WTC11 (cell line): ENCODE measurements at places on chromosomes 1 and 21.

GRCh38 chr1:204336421-204337035 lies 23.2 kb downstream of the PLEKHA6 start:
- peaks cover 11% of the 10 kb centered on the region for H3K27me3 ChIP-seq
- no peak overlapping the region for H3K4me3 ChIP-seq
- no peak for DNase-seq
- H3K36me3 ChIP-seq, result no peaks in the 10 kb centered on the region
- H3K4me1 ChIP-seq, result peaks cover 48% of the 10 kb centered on the region

- H3K4me3 ChIP-seq, result no peak overlapping the region
- no peaks in the 10 kb centered on the region for H3K4me1 ChIP-seq
- no peaks in the 10 kb centered on the region for H3K27me3 ChIP-seq
- no peak for DNase-seq
- H3K27ac ChIP-seq, result no peak overlapping the region
These were observed 28.0 kb upstream of the H3-3A start for GRCh38 chr1:226034482-226034881.

DNA sequence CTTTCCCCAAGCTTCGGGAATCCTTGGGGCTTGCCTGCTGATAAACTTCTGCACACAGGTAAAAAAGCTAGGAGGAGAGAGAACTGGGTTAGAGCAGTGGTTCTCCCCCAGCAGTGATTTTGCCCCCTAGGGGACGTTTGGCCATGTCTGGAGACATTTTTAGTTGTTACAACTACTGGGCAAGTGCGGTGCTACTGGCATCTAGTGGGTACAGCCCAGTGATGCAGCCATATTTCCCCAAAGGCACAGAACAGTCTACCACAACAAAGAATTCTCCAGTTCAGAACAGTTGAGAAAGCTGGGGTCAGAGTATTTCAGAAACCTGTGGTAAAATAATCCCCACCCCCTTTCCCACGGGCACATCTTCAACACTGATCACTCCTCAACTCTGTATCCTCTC lies 41.3 kb downstream of the LRRC71 start:
- peaks cover 58% of the 10 kb centered on the region for H3K36me3 ChIP-seq
- H3K4me3 ChIP-seq, result no peak overlapping the region
- no peaks in the 10 kb centered on the region for H3K4me1 ChIP-seq
- no peak overlapping the region for H3K27ac ChIP-seq
- DNase-seq, result no peak

DNA sequence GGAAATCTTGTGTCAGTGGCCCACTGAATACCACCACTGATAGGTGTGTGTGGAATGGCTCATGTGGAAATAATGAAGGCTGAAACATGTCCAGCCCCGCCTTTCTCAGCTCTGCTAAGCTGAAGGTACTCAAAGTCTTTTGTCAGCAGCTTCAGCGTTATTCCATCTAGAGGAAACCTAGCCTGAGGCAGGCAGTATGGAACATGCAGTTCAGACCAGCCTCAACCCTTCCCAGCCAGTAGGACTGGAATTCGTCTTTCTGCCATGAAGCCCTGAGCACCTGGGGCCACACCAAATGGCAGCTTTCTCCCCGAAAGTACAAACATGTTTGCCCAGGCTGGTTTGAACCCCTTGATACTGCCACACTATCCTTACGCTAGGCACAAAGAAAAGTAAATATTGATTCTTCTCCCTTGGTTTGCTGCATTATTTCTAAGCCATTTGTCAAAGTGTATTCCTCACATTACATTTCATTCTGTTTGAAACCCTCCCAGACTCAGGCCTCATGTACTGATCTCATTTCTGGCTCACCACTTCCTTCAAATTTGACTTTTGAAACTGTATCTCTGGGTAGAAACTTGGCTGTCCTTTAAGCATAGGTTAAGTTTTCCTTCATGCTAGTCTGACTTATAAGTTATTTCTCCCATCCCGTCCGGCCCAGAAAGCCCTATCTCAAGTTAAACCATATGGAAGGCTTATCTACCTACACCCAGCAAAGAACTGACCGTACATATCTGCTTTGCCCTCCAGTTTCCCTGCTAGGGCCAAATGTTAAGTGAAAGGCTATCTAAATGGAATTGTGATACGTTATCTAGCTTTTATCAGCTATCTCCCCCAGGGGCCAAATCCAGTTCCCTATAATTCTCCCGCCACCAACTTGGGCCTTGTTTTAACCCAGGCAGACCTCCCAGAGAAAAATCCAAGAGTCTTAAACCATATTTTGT lies 45.7 kb upstream of the HOOK1 start:
- no peaks in the 10 kb centered on the region for H3K27me3 ChIP-seq
- no peak overlapping the region for H3K27ac ChIP-seq
- DNase-seq, result no peak

GRCh38 chr21:23900727-23901126 lies 1706.6 kb downstream of the MRPL39 start:
- H3K27ac ChIP-seq, result no peak overlapping the region
- no peak for DNase-seq
- H3K4me3 ChIP-seq, result no peak overlapping the region

- no peak overlapping the region for H3K4me3 ChIP-seq
- H3K36me3 ChIP-seq, result peaks cover 89% of the 10 kb centered on the region
- H3K27ac ChIP-seq, result no peak overlapping the region; the same call in 1 of the 2 replicates
These were observed 28.1 kb downstream of the MDM4 start for GRCh38 chr1:204544321-204544720.

DNA sequence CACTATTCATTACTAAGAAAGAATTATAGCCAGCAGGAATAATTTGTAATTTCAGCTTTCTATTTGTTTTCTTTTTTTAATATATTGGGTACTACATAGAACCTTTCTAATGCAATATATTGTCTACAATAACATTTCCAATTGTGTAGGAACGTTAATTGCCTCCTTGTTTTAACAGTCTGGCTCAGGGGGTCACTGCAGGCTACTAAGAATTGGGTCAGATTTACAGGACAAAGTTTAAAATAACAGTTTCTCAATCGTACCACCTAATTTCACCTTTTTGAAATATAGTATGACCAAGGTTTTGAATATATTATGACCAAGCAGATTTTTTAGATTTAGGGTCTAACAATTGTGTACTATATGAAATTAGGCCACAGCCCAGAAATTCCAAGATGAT lies 2.4 kb downstream of the CFH start:
- no peaks in the 10 kb centered on the region for H3K27me3 ChIP-seq
- no peak overlapping the region for H3K27ac ChIP-seq
- DNase-seq, result no peak
- peaks cover 14% of the 10 kb centered on the region; the same call in 1 of the 2 replicates for H3K4me1 ChIP-seq
- H3K4me3 ChIP-seq, result no peak overlapping the region

GRCh38 chr21:34073749-34074282 lies 438 bp downstream of the MRPS6 start:
- peak overlapping the region; percentile 96 for H3K4me3 ChIP-seq
- H3K4me1 ChIP-seq, result peaks cover 45% of the 10 kb centered on the region
- peak overlapping the region; percentile 92 for H3K27ac ChIP-seq
- DNase-seq, result peak; percentile 29
- H3K36me3 ChIP-seq, result peaks cover 7% of the 10 kb centered on the region

DNA sequence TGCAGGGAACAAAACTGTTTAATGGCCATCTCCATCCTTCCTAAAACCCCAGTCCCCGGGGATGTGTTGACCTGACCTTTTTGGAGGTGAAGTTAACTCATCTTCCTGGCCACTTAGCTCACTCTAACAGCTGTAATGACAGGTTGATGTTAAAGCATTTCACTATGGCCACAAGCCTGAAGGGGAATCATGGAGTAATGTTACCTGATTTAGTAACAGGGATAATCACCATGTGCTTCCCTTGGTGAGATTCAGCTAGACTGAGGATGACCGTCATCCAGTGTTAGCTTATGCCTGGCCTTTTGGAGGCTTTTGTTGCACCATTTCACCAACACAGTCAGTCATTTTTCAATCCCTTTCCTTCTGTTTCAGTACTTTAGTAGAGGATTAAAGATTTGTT lies 64.3 kb upstream of the RAVER2 start:
- no peak overlapping the region for H3K27ac ChIP-seq
- no peaks in the 10 kb centered on the region for H3K4me1 ChIP-seq
- DNase-seq, result no peak
- no peak overlapping the region for H3K4me3 ChIP-seq

- no peak overlapping the region for H3K4me3 ChIP-seq
- H3K27me3 ChIP-seq, result no peaks in the 10 kb centered on the region
- DNase-seq, result no peak
These were observed 136.1 kb upstream of the IRF2BP2 start for GRCh38 chr1:234745844-234746797.

- no peak overlapping the region for H3K4me3 ChIP-seq
- no peak for DNase-seq
- H3K27me3 ChIP-seq, result no peaks in the 10 kb centered on the region
- H3K36me3 ChIP-seq, result peaks cover 65% of the 10 kb centered on the region
- H3K4me1 ChIP-seq, result no peaks in the 10 kb centered on the region
These were observed 25.2 kb downstream of the CHD1L start for GRCh38 chr1:147267711-147268110.

DNA sequence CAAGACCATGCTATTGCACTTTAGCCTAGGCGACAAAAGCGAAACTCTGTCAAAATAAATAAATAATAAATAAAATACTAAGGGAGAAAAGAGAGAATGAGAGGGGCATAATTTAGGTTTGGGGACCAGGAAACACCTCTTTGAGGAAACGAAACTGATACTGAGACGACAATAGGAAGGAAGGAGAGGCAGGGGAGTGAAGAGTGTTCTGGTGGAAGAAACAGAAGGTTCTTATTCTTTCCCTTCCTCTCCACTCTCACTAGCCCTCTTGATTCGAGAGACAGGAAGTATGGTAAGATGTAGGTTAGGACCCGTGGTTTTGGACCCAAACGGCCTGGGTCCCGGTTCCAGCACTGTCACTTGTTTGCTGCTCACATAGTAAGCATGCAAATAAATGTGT lies 1.6 kb upstream of the NKAIN1 start:
- no peaks in the 10 kb centered on the region for H3K36me3 ChIP-seq
- H3K27ac ChIP-seq, result no peak overlapping the region
- no peak for DNase-seq
- H3K4me1 ChIP-seq, result peaks cover 15% of the 10 kb centered on the region
- H3K4me3 ChIP-seq, result no peak overlapping the region

GRCh38 chr1:13540866-13541265 lies 27.1 kb upstream of the LRRC38 start:
- no peak for DNase-seq
- no peaks in the 10 kb centered on the region for H3K27me3 ChIP-seq
- H3K27ac ChIP-seq, result no peak overlapping the region
- H3K4me3 ChIP-seq, result no peak overlapping the region

- H3K27ac ChIP-seq, result no peak overlapping the region
- DNase-seq, result peak; percentile 18
- H3K4me1 ChIP-seq, result 0 out of 2 replicates have a peak, but pooled peaks cover 2% of the 10 kb centered on the region
- no peaks in the 10 kb centered on the region; the same call in 1 of the 2 replicates for H3K27me3 ChIP-seq
- H3K4me3 ChIP-seq, result no peak overlapping the region
- no peaks in the 10 kb centered on the region for H3K36me3 ChIP-seq
These were observed 17.9 kb downstream of the KRTAP10-1 start for GRCh38 chr21:44521928-44522752.

GRCh38 chr1:64092851-64093371 lies 110.5 kb upstream of the UBE2U start:
- no peaks in the 10 kb centered on the region for H3K27me3 ChIP-seq
- no peak overlapping the region for H3K27ac ChIP-seq
- H3K36me3 ChIP-seq, result peaks cover 7% of the 10 kb centered on the region
- no peak for DNase-seq
- H3K4me1 ChIP-seq, result peaks cover 18% of the 10 kb centered on the region

GRCh38 chr1:172109359-172109758 lies 268.1 kb downstream of the DNM3 start:
- H3K27ac ChIP-seq, result no peak overlapping the region
- no peak overlapping the region for H3K4me3 ChIP-seq
- H3K27me3 ChIP-seq, result no peaks in the 10 kb centered on the region
- H3K36me3 ChIP-seq, result no peaks in the 10 kb centered on the region
- DNase-seq, result no peak
- no peaks in the 10 kb centered on the region for H3K4me1 ChIP-seq

- H3K36me3 ChIP-seq, result peaks cover 62% of the 10 kb centered on the region
- peaks cover 3% of the 10 kb centered on the region; the same call in 1 of the 2 replicates for H3K27me3 ChIP-seq
- H3K27ac ChIP-seq, result no peak overlapping the region
- H3K4me3 ChIP-seq, result no peak overlapping the region
- no peak for DNase-seq
These were observed 316.1 kb downstream of the AJAP1 start for GRCh38 chr1:4970532-4970931.

- no peaks in the 10 kb centered on the region for H3K27me3 ChIP-seq
- H3K36me3 ChIP-seq, result peaks cover 9% of the 10 kb centered on the region
These were observed at the start of gene PRMT6 for GRCh38 chr1:107056426-107057196. Gene PRMT6, plus strand, starts transcription at chr1:107056674. Its CDS starts 42 bp downstream, at chr1:107056716.

DNA sequence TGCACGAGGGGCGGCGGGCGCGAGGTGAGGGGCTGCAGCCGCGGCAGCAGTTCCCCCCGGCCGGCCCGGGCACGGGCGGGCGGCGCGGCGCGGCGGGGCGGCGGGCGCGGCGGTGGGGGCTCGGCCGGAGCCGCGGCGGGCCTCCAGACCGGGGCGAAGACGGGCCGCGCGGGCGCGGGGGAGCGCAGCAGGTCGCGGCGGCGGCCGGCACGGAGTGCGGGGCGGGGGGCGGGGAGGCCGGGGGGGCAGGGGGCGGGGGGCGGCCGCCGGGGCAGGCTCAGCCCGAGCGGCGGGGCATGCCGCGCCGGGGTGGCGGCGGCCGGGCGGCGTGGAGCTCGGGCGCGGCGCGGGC lies 311 bp downstream of the IRF2BP2 start:
- no peak overlapping the region for H3K27ac ChIP-seq
- H3K4me1 ChIP-seq, result peaks cover 64% of the 10 kb centered on the region
- no peak overlapping the region for H3K4me3 ChIP-seq
- no peaks in the 10 kb centered on the region for H3K27me3 ChIP-seq
- peaks cover 36% of the 10 kb centered on the region for H3K36me3 ChIP-seq

DNA sequence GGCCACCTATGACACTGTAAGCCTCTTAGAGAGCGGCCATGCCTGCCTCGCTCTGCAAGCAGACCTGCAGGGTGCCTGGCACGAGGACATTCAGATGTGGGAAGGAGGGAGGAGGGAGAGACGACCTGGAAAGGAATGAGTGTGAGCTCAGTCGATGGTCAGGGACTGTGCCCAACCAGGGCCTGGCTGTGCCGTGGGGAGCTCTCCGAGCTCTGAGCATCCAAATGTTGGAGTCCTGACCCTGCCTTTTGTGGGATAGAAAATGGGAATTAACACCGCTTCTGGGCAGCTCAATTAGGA lies 7.3 kb downstream of the CSTB start:
- DNase-seq, result no peak
- H3K4me3 ChIP-seq, result no peak overlapping the region
- H3K27me3 ChIP-seq, result no peaks in the 10 kb centered on the region; the same call in 1 of the 2 replicates
- peak overlapping the region; percentile 88 for H3K27ac ChIP-seq

DNA sequence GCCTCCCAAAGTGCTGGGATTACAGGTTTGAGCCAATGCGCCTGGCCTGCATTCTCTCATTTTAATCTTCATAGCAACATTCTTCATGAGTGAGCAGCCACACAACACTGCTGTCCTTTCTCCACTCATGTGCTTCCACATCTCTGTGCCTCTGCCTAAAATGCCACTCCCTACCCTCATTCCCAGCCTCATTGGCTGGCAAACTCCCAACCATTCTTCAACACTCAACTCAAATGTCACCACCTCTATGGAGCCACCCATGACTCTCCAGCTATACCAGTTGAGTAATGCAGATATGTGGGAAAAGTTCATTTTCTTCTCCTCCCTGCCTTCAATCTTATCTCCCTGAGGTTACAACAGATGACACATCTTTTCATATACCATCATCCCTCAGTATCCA lies 53.9 kb upstream of the ZC3H12A start:
- no peak overlapping the region for H3K27ac ChIP-seq
- peaks cover 2% of the 10 kb centered on the region; the same call in 1 of the 2 replicates for H3K4me1 ChIP-seq
- no peak overlapping the region for H3K4me3 ChIP-seq
- no peak for DNase-seq
- peaks cover 7% of the 10 kb centered on the region for H3K36me3 ChIP-seq
